SJCRH30 (cell line): ENCODE measurements at places on chromosomes 6 and 20.

GRCh38 chr6:99305021-99305554 is 44.4 kb downstream of the FAXC start:
- no peak for DNase-seq

GRCh38 chr20:9514072-9514460 is 324 bp upstream of the LAMP5 start:
- DNase-seq, result no peak

DNA sequence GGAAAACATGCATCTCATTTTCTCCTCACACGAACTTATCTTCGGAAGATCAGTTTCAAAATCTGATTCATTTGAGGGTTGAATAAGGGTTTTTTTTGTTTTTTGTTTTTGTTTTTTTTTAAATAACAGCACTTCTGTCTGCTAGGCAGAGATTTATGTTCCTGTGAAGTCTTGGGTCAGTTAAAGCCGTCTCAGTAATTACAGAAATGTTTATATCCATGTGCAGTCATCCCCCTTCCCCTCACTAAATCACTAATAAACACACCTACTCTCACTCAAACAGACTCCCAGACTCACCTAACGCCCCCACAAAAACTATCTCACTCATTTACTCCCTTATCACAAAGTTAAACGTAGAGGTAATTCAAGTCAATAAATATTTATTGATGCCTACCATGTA is 214.2 kb upstream of the SUPT3H start:
- DNase-seq, result no peak

DNA sequence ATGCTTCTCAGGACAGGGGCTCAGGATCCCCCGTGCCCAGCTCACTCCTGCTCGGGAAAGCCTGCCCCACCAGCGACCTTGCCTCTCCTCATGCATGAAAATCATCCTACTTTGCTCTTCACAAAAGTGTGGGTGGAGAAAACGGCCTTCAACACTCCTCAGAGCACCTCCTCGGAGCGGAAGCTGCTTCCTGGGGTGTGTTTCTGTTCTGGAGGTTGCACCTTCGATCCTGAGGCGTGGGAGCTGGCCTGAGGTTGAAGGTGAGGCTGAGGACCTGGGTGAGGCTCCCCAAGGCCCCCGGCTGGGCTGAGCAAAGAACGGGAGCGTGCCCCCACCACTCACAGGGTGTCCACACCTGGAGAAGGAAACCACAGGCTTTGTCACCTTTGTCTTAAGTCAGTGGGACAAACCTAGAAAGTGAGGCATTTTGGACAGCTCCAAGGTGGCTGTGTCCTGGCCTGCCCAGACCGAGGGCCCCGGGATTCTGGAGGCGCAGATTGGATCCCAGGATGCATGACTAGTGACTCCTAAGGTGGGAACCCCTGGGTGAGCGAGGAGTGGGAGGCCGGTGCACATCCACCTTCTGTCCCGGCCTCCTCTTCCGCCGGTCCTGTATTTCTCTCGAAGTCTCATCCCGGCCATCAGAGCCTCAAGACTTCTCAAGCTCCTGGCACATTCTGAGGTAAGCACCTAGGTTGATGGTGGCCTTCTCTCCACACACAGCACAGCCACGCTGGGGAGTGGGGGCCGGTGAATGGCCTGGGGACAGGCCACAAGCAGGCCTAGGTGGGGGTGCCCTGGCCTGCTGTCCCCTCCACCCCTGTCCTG is 104.7 kb downstream of the TMEM242 start:
- no peak for DNase-seq

GRCh38 chr20:2131366-2131765 is 29.7 kb downstream of the STK35 start:
- DNase-seq, result no peak

DNA sequence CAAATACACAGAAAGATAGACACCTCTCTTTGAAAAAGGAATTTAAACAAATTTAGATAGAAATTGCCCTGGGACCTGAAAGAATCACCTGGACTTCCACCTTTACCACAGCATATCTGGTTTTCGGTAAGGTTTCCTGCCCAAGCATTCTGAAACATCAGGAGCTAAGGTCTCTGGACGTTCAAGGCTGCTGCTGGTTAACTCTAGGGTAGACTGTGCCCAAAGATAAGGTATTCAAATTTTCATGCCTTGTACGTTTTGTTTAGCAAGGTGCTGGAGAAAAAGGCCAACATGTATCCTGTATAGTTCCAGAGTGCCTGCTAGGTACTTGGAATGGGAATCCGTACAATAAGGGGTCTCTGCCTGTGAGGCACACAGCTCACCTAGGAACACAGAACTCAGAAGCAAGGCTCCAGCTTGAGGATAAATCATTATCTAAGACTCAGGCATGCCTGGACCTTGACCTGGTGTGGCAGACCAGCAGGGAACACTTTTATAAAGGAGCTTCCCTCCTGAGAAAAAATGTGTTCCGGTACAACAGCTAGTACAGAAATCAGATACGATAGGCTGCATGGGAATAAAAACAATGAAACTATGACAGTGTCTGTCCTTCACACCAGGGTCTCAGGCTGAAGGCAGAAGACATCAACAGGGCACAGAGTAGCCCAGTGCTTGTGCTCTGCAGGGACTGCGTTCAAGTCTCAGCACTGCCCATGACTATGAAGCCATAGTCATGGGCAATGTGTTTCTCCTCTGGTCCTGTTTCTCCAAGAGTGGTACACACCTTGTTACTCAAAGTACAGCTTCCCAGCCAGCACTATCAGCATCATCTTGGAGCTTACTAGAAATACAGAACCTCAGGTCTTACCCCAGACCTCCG is 70.4 kb downstream of the METTL24 start:
- no peak for DNase-seq

DNA sequence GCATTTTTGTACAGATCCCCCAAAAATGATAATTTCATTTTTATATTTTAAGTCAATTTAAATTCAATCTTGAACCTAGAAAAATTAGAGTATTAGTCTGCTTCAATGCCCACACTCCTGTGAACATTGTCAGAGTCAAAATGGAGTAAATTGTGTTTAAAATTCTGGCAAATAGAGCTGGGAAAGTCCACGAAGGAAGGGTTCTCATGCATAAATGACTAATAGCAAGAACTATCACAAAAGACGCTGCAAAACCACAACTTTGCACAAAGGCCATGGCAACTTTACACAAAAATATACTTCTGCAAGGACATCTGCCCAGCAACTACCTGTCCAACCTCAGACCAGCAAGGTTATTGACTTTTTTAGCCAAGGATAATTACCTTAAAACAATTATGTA is 203.2 kb upstream of the SMLR1 start:
- DNase-seq, result no peak

- no peak for DNase-seq
Observed at GRCh38 chr20:41034239-41034638, 5.6 kb downstream of the TOP1 start.

DNA sequence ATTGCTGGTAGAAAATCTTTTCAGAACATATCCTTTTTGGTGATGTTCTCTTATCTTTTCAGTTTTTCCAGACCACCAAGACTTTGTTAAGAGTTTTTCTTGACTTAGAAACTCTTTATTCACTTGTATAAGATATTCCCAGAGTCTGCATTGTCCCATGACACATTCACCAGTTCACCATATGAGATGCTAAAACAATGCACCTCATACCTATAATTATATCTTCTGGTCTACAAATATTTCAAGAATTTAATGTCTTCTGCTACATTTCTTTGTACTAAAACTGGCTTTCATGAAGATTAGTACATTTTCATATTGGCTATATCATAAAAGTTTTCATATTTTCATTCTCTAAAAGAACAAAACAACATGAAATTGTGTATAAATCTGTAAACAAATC is 111.3 kb downstream of the ADGRG6 start:
- DNase-seq, result no peak

DNA sequence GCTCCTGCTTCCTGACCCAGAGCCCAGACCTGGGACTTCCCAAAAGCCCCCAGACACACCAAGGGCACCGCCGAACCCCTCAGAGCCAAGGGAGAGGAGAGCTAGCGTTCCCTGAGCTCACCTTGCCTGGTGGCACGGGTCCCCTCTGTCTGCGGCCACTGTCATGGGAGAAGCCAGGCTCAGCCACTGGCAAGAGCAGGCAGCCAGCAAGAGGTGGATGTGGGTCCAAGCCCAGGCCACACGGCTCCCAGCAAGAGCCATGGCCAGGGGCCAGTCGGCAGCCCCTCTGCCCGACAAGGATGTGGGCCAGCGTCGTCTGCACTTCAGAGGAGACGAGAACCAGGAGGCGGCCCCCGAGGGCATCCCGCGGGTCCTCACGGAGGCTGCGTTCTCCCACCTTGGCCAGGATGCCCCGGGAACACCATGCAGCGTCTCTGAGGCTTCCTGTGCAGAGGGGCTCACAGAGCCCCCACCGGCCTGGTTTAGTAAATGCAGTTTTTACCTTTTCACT is 2.2 kb upstream of the PPDPF start:
- DNase-seq, result no peak

DNA sequence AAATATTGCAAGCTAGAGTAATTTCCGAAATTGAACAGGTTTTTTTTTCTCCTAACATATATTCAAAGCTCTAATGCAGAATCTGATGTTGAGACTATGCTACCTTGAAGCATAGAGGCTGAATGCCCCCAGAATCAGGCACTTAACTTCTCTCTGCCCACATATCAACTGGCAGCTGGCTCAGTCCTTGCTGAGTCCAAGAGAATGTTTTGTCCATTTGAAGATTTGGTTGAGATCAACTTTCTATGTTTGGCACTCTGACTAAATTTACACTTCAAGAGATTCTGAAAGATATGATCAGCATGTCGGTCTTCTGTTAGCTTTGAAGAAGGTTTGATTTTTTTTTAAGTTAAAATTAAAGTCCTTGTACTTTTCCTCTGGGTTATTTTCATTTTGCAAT is 1298.1 kb downstream of the EPHA7 start:
- DNase-seq, result no peak

DNA sequence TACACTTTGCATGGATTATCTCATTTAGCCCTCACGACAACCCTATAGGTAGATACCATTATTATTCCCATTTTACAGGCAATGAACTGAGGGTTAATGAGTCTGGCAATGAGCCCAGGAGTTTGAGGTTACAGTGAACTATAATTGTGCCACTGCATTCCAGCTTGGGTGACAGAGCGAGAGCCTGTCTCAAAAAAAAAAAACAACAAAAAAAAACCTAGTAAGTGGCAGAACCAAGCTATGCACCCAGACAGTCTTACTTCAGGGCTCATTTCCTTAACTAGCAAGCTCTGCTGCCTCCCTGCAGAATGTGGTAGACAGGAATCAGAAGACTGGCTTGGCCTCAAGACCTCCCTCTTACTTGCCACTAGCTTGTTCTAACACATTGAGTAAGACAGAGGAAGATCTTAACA is 71.9 kb upstream of the RREB1 start:
- DNase-seq, result no peak
